ENCODE measurements at places on chromosomes 4 and X. TPM values are rescaled to one million over a fixed set of nuclear protein-coding genes. Genes with fewer than 3 reads are reported as not detected.
A peak's percentile ranks its signal among the peaks of the same experiment; 100 is the strongest.

GRCh38 chr4:133720001-133720400 is 481.6 kb downstream of the PABPC4L start:
- peak; percentile 5 for DNase-seq

- peak; percentile 3 for DNase-seq
Measured at GRCh38 chr4:121375262-121375661, 5.6 kb downstream of the QRFPR start.

DNA sequence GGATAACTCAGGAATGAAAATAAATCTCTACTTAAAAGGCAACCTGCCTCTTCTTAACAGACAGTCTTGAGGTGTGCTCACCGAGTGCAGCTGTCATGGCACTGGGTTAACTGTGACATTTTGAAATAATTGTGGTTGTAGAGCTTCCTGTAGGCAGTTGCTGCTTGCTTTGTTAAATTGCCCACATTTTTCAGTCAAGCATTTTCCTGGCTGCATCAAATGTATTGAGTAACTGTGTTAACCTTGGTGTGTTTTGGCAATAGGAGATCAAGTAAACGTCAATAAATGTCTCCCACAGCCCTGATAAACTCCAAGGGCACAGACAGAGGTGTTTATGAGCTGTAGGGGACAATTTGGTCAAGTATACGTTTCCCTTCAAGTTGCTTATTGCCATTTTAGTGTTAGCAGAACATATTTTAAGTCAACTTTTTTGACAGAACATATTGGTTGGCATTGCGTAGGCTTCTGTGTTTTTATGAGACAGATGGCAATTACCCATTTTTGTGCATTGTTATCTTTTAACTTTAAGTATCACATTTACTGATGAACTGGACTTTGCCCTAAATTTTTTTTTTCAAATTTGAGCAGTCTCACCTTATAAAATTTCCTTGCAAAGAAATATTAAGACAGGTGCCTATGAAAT is 527.4 kb downstream of the C4orf33 start:
- DNase-seq: no peak

GRCh38 chrX:104270916-104271512 is 16.3 kb upstream of the ESX1 start:
- DNase-seq: peak; percentile 54

DNA sequence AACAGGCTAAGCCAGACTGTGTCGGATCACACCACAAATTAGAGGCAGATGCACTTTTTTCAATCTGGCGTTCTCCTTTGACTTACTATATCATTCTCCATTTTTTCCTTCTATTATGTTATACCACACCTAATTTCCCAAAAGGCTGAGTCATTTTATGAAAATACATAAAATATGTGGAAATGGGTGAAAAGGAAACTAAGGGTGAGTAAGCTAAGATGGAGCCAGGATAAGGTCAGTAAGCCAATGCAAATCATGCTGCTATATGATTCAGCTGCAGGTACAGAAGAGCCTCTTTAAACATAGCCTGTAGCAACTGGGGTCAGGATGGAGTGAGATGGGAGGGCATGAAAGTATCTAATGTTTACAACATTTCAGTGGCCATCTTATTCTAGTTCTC is 94.0 kb upstream of the TEX13A start:
- DNase-seq: peak; percentile 41

DNA sequence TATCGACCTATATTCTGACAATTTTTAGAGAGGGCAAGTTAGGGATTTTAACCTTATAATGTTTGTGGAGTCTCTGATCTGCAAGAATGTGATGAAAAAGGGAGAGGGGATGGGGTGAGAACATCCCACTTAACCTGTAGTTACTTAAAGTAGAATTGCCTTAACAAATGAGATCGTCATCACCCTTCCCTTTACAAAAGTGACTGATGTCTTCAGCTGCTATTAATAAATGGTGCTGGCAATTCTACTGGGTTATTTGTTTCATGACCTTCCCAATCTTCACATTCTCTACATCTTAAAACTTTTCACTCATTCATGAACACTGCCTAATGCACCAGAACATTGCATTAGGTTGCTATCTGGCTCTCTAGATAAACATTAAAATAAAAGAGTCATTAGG is 873.4 kb upstream of the LCORL start:
- no peak for DNase-seq

GRCh38 chr4:94341481-94342370 is 910 bp downstream of the HPGDS start:
- peak; percentile 4 for DNase-seq

DNA sequence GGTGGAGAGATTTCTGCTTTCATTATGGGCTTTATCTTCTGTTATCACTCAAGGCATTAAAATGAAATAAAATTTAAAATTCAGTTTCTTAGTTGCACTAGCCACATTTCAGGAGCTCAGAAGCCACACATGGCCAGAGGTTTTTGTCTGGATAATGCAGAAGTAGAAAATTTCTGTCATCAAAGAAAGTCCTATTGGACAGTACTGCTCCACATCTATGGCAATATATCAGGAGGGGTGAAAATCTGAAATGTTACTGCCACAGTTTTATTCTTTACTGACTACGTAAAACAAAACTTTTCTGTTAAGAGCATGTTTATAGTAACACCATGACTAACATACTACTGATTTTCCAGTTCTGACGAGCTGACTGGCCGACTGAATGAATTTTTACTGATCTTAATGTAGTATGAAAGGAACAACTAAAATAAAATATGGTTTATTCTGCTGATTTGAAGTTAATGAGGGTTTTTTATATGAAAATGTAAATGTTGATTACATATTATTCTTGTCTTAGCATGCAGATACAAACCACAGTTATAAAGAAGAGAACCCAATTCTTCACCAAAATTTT is 264.0 kb upstream of the HAND2 start:
- DNase-seq: peak; percentile 33

DNA sequence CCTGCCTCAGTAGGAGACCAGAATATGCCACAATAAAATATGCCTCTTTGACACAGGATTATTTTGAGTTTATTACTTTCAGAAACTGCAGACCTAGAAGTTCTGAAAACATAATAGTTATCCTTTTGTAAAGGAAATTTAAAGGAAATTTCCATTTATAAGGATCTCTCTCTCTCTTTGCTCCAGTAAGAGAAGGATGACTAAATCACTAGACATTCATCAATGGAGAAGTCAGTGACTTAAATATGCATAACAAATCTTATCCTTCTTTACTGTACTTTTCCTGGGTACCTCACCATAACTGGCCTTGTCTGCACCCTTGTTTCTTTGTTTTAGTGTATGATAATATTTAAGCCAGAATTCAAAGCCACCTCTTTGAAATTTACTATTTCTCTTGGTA is 28.3 kb upstream of the OPHN1 start:
- DNase-seq: no peak

- no peak for DNase-seq
Measured at GRCh38 chr4:174036576-174036975, 246.9 kb downstream of the FBXO8 start.

- DNase-seq: no peak
Measured at GRCh38 chr4:147354237-147354636, 126.7 kb upstream of the EDNRA start.

DNA sequence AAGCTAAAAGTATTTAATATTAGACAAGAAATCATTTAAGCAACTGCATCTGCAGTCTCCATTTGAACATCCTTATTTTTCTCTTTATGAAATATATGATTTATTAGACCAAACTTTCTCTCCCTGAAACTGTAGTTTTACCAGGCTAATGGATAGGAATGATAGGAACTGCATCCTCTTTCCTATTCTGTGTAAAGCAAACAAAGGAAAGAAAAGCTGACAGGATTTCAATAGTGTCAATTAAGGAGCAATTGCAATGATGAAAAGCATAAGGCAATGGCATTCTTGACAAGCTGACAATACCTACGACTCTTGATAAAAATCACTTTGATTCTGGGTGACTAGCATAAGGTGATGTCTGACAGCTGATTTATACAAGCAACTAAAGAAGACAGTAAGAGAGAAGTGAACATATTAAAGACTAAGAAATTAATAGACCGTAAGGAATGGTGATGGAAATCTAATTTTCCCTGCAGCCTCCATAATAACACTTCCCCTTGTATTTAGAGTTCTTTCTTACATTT is 502.5 kb downstream of the TECRL start:
- DNase-seq: no peak

- DNase-seq: peak; percentile 29
Measured at GRCh38 chrX:47577424-47577823, 4.8 kb upstream of the TIMP1 start.

GRCh38 chr4:154450966-154451365 is 40.6 kb downstream of the DCHS2 start:
- DNase-seq: no peak

DNA sequence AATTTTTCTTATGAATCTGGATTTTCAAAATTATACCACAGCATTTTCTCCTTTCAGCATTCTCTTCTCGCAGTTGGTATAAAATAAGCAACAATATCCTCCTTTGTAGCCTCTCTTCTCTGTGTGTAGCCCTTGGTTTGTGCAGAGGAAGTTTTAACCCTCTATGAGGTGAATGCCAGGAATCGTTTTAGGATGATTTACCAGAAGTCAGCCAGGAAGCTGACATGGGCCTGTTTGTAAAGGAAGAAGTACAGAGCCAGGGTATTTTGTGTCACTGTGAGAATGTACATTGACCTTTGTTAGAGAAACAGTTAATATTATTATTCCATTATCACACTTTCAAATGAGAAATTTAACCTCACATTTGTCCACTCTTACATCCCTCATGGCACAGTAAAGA is 88.9 kb upstream of the RPL34 start:
- DNase-seq: no peak

GRCh38 chrX:72207366-72207765 is 25.8 kb downstream of the PIN4 start:
- DNase-seq: no peak

Gene IL2RG
- not detected for total RNA-seq

Gene CXCL5
- not detected for total RNA-seq

Gene CCNA2
- 165 TPM for total RNA-seq

Gene RADX
- 1.3 TPM for total RNA-seq

Gene SPP1
- not detected for total RNA-seq

Gene NDNF
- not detected for total RNA-seq

Gene SYTL5
- 0.46 TPM for total RNA-seq

Gene CT45A10
- total RNA-seq: not detected

Gene ZXDA
- 4.8 TPM for total RNA-seq
